ENCODE measurements at places on chromosomes 11 and 22.

DNA sequence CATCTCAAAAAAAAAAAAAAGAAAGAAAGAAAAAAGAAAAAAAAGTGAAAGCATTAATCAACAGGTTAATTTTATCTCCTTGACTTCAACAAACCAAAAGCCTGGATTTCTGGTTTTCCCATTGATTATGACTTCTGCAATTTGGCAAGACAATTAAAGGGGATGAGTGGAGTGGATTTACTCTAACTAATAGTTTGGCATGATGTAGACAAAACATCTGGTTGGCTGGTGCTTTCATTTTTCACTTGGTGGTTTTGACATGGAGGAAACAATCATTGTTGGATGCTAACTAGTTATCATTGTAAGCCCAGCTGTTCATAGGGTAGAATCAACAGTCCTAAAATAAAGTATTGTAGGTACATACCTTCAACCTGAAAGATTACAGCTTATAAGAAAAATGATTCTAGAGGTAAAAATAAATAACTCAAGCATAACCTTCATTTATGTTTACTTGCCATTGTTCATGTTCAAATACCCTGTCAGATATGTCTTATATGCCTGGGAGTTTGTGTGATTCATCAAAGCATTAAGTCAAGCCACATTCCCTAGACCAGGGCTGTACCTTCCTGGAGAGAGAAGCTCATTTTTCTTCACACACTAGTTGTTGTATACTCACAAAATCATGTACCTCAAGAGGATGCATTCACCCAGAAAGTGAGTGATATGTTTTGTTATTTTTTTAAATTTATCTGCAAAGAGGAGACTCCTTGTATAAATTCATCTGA lies 15.1 kb downstream of the FIBIN start:
- no peak for DNase-seq

GRCh38 chr11:29713831-29714320 lies 303.0 kb downstream of the KCNA4 start:
- DNase-seq: no peak

DNA sequence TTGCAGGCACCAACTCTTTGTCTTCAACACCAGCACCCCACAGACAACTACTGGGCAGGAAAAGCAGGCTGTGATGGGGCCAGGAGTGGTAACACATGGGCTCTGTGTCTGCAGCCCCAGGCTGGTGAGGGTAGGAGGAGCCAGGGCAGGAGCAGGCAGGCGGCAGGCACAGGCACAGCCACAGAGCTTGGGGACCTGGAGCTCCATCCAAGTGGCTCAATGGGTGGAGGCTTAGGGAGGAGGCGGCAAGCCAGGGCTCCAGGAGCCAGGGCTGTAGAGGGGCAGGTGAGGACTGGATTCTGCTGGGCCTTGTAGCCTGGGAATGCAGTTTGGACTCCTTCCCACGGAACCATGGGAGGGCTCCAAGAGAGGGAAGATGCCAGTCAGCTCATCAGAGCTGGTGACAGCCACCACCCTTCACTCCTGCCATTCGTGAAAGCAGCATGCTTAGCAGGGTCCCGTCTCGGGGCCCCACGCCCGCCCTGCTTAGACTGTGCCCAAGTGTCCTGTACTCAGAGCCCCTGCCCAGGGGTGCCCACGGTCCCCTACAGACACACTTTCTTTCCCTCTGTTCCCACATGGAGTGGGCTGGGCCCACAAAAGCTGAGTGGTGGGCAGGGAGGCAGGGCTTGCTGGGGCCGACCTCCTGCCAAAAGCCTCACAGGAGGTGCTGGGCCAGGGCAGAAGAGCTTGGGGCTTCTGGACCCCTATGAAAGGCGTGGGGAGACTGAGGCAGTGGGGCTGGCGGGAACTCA lies 12.4 kb downstream of the TTC38 start:
- DNase-seq: no peak

DNA sequence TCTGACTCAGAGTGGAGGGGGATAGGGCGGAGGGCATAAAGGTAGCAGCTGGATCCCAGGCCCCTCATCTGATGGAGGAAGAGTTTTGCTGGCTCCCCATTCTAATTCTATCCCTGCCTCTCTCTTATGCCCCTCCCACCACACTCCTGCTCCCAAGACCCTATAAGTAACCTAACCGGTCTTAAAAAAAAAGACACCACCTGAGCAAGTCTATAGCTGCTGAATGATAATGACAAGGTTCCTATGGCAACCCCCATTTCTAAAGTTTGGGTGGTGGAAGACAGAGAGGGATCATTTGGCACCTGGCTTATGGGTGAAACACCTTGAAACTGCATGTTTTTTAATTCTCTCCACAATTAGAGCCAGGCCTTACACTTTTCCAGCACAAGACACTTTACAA lies 69.6 kb downstream of the LARGE1 start:
- no peak for DNase-seq

DNA sequence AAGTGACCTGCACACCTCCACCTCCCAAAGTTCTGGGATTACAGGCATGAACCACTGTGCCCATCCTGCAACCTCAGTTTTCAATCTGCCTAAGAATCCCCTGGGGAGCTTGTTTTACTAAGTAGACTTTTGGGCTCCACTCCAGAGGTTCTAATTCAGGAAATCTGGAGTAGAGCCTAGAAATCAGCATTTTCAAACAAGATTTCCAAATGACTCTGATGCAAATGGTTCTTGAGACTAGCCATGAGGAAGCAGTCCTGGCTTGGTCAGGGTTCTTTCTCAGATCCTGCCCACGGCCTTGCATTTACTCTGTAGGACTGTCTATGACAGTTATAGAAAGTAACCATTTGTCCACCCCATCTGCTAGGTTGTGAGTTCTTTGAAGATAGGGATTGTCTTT lies 1.6 kb upstream of the KCNE3 start:
- DNase-seq: no peak

GRCh38 chr11:72856065-72856464 lies 41.9 kb downstream of the ATG16L2 start:
- no peak for DNase-seq

GRCh38 chr22:50544078-50544745 lies 1.5 kb upstream of the KLHDC7B start:
- no peak for DNase-seq

GRCh38 chr11:73297702-73298101 lies 10.4 kb upstream of the ARHGEF17 start:
- DNase-seq: no peak

DNA sequence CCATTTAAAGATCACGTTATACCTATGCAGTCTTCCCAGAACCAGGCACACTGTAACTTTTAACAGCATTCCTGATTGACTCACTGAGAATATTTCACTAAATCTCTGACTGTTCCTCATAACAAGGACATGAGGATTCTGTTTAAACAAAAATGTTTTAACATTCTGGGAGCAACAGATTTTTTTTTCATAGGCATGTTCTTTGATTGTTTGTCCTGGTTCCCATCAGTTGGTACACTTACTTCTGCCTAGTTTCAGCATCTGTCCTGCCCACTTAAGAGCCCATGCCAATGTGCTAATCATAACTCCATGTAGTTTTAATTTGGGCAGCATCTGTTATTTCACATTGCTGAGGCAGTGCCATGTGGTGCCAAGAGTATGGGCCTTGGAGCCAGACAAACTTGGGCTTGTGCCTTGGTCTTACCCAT lies 138.5 kb upstream of the CTSC start:
- peak; percentile 40 for DNase-seq

DNA sequence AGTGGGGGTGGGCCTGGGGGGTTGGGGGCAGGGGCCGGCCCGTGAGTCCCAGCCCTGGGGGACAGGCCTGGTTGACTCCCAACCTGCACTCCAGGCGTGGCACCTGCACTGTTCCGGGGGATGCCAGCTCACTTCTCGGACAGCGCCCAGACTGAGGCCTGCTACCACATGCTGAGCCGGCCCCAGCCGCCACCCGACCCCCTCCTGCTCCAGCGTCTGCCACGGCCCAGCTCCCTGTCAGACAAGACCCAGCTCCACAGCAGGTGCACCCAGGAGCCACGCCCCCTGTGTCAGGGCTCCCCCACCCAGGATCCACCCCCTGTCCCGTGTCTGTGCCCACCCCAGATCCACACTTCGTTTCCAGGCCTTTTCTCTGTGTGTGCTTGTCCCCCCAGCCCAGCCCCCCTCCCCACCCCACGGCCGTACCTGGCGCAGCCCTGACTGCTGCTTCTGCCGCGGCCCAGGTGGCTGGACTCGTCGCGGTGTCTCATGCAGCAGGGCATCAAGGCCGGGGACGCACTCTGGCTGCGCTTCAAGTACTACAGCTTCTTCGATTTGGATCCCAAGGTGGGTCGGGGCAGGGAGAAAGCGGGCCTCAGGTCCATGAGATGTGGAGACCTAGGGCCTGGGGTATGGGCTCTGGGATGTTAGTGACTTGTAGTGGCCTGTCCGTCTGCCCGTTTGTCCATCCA lies 4.8 kb downstream of the FERMT3 start:
- DNase-seq: no peak

- no peak for DNase-seq
Measured at GRCh38 chr11:19800162-19800561, 87.5 kb downstream of the NAV2 start.

- DNase-seq: no peak
Measured at GRCh38 chr22:20852503-20852902, 6.1 kb downstream of the PI4KA start.

DNA sequence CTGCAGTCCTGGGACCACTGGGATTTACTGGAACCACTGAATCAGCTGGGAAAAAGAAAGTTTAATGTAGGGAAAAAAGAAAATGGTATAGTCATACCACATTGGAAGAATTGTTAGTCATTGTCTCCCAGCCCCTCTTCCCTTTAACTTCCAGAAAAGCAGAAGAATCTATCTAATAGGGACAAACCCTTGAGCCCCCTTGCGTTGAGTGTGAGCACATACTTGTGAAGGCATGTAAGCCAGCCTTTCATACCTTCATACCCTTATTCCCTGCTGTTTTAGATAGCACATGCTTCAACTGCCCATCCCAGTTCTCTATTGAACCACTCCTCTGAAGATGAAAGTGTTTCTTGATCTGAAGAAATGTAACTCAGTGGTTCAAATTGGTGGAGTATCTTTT lies 6.6 kb downstream of the TREH start:
- no peak for DNase-seq

- no peak for DNase-seq
Measured at GRCh38 chr11:8217926-8218325, 45.8 kb downstream of the LMO1 start.

DNA sequence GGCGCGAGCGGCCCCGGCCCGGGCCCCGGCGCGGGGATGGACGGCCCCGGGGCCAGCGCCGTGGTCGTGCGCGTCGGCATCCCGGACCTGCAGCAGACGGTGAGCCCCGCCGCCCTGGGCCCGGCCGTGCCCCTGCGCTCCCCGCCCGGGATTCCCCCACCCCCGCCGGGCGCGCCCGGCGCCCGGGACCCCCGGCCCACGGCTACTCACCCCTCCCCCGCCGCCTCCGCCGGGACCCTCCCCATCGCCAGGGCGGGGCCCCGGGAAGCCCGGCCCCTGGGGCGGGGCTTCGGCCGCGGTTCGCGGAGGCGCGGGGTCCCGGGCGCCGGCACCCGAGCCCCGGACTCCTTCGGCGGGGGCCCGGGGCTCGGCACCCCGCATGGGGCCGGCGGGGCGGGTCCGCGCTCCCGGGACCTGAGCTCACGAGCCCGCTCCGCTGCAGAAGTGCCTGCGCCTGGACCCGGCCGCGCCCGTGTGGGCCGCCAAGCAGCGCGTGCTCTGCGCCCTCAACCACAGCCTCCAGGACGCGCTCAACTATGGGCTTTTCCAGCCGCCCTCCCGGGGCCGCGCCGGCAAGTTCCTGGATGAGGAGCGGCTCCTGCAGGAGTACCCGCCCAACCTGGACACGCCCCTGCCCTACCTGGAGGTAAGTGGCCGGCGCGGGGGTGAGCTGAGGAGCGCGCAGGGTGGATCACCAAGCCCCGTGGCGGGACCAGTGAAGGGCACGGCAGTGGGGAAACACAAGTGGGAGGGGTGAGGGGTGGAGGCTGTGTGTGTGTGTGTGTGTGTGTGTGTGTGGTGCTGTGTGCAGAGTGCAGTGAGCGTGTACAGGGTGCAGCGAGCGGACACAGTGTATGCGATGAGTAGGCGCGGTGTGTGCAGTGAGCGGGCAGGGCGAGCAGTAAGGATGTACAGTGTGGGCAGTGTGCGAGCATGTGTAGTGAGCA lies 2.3 kb downstream of the SHANK3 start:
- DNase-seq: no peak

GRCh38 chr11:8426076-8426475 lies 162.4 kb upstream of the LMO1 start:
- no peak for DNase-seq

GRCh38 chr11:44219830-44220796 lies 89.8 kb downstream of the ALX4 start:
- no peak for DNase-seq

DNA sequence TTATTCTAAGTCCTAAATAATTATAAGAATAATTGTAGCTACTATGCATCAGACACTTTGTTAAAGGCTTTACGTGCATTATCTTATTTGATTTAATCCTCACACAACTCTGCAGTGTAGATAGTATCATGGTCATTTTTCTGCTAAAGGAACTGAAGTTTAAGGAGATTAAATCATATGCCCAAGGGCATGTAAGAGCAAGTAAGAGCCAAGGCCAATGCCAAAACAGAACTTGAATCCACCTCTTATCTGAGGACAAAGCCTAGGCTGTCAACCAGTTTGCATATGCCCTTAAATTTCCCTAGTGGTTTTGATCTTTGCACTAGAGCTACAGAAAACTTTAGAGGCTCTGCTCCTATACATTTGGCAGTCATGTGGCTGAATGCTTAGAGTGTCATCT lies 65.6 kb upstream of the OR5AK2 start:
- DNase-seq: no peak

DNA sequence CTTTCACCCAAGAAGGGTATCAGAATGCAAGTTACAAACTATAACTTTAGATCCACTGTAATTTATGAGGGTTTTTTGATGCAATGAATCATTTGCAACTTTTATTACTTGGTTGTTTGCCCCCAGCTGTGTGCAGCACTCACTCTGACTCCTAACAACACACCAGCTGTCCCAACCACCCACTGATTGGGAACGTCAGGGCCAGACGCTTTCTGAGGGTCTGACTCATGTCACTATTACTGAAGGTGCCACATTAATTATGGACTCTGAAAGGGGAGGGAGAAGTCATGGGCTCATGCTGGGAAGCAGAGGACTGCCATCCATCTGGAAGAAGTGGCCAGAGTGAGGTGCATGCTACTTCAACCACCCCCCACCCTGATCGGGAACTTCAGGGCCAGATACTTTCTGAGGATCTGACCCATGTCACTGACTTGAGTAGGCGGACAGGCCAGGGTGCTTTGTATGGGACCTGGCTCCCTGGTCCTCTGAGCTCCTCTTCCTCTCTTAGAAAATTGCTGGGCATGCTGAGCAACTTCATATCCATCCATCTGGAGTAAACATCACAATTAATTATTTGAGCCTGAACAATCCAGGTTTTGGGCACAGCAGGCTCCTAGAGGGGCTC lies 44.9 kb upstream of the DRD2 start:
- DNase-seq: no peak

- DNase-seq: no peak
Measured at GRCh38 chr11:12800032-12800671, 125.9 kb downstream of the TEAD1 start.

- no peak for DNase-seq
Measured at GRCh38 chr22:48942698-48943566, 884.7 kb downstream of the BRD1 start.

GRCh38 chr11:12556788-12557384 lies 117.3 kb upstream of the TEAD1 start:
- peak; percentile 89 for DNase-seq

- DNase-seq: no peak
Measured at GRCh38 chr11:17777738-17778091, 43.1 kb downstream of the KCNC1 start.

- no peak for DNase-seq
Measured at GRCh38 chr11:74023276-74023675, 14.4 kb upstream of the UCP3 start.

GRCh38 chr22:35479985-35480550 lies 60.6 kb upstream of the RASD2 start:
- no peak for DNase-seq

All from AG09309 (cell line).